ENCODE measurements at places on chromosomes 11 and 22. TPM values are rescaled to one million over a fixed set of nuclear protein-coding genes. Genes with fewer than 3 reads are reported as not detected.

SLC17A6 gene
- total RNA-seq: not detected

PKDREJ gene
- total RNA-seq: not detected

OLFML1 gene
- not detected for total RNA-seq

CSF2RB gene
- not detected for total RNA-seq

CHRM1 gene
- 0.24 TPM for total RNA-seq

FLRT1 gene
- total RNA-seq: 0.08 TPM

FAM111B gene
- total RNA-seq: 8.0 TPM

MS4A3 gene
- not detected for total RNA-seq
